Fibroblast of mammary gland (primary cell): ENCODE measurements at places on chromosomes 3 and 15.

DNA sequence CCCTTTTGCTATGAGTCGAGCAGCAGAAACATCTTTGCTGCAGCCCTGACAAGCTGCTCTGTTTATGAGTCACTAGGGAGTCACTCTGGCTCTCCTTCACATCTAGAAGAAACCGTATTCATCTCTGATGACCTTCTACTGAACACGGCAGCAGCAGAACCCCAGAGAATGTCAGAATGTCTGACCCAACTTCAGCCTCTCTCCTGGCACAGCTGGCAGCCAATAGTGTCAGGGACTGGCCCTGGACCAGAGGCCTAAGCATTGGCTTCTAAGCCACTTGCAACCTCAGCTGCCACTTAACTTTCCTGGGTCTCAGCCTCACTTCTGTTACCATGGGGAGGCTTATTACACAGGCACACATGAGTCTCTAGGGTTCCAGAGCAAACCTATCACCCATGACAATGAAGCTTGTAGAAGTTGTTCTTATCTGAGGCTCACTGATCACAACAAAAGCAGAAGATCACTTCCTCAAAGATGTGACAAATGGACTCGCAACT, 184.1 kb upstream of the TLE3 start:
- peak; percentile 80 for DNase-seq

DNA sequence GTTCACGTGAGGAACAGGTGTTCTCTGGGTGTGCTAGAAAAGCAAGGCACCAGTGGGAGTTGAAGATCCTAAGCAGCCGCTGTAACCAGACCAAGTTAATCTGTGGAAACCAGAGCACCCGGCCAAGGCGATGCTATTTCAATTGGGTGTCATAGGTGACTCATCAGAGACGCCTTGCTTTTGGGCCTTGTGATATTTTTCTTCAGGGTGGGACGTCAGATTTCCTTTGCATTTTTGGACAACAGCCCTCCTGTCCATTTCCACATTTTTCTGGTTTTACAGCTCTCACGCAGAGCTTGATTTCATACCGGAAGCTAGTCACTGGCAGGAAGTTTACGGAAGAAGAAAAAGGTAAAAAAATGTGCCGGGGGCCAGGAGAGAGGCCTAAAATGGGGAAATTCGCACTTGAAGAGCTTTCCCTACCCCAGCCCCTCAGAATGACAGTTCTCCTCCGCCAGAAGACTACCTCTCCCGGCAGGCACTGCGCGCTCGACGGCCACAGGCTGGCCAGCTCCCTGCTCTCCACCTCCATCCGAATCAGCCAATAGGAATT, 471 bp upstream of the KBTBD8 start:
- peak; percentile 76 for DNase-seq

DNA sequence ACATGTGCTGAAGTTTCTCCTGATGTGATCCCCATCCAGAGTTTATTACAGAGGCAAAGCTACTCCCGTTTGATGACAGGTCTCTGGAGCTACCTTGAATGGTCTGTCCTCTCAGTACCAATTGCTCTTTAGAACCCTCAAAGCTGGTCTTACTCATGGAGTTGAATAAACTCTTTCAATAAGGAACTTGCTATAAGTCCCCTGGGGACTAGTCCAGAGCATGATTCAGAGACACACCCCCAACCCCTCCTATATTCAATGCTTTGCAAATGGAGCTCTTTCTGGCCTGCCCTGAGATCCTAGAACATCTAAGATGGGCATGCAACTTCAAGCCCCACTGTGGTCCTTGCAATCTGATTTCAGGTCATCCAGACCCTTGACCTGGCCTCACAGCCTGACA, 23.9 kb upstream of the TPM1 start:
- peak; percentile 90 for DNase-seq

DNA sequence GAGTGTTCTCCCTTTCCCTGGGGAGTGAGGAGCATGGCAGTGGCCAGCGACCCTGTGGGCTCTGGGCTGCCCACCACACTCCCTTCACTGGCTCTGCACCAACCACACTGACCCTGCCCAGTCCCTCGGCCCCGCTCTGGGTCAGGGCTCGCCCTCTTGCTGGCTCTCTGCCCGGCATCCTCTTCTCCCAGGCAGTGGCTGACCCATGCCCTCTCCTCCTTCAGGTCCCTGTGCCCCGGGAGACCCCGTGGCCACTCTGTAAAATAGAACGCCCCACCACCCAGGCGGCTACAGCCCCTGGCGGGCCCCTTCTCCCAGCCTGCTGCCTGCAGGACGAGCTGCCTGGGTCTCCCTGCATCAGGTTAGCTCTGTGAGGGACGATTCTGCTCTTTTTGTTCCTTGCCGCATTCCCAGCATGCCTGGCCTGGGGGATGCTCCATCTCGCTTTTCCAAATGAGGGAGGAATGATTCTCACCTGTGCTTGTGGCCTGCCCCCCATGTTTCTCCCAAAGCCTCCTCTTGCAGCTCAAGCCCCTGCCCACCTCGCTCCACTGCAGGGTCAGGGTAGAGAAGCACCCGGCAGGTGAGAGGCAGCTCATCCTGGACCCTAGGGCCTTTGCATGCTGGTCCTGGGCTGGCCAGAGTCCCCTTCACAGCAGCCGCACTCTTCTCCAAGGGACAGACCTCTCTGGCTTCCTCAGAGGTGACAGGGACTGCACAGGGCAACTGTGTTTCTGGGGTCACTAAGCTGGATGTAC, 14.5 kb upstream of the CFAP100 start:
- no peak for DNase-seq

DNA sequence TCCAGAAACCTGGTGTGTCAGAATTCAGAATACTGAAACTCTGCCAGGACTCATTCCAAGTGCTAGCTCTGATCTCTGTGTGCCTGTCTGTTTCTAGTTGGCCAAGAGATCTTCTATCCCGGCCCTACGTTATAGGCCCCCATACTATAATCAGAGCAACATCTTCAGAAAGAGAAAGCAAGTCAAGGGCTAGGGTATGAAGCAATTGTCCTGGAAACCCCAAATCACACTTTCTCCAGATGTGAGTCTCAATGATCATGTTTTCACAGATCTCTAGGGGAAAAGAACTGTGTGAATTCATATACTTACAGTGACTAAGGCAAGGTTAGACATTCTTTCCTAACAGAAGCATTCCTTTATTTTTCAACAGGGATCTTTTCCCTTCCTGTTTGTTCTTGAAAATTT, 309.7 kb downstream of the SLC9A9 start:
- peak; percentile 97 for DNase-seq

DNA sequence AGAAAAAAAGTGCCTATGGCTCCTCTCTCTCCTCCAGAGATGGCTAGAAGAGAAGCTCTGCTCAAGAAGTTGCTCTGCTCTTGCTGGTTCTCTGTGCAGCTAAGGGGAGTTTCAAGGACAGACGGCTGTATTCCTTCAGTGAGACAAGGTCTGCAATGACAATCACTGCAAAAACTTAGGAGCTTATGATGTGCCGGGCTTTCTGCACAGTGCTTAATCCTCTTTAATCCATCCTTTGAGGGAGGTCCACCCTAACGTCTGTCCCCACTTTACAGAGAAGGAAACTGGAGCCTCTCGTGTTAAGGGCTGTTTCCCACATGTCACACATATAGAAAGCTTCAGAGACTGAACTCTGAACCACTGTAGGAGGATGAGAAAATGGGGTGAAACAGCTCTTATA, 260.6 kb downstream of the MEX3B start:
- DNase-seq, result no peak
